ENCODE measurements at places on chromosomes 11 and 22. TPM values are rescaled to one million over a fixed set of nuclear protein-coding genes. Genes with fewer than 3 reads are reported as not detected.

The TSSK2 gene
- not detected for total RNA-seq

The KRTAP5-2 gene
- not detected for total RNA-seq

The PRRG4 gene
- total RNA-seq: 0.34 TPM

The CNGA4 gene
- 0.18 TPM for total RNA-seq

The ANO5 gene
- total RNA-seq: not detected

The USH1C gene
- not detected for total RNA-seq

The OR56A3 gene
- not detected for total RNA-seq
